ENCODE measurements at places on chromosomes 2 and 18.
A peak's percentile ranks its signal among the peaks of the same experiment; 100 is the strongest.

- DNase-seq: no peak
Measured at GRCh38 chr2:186445506-186445905, 40.6 kb upstream of the ZC3H15 start.

DNA sequence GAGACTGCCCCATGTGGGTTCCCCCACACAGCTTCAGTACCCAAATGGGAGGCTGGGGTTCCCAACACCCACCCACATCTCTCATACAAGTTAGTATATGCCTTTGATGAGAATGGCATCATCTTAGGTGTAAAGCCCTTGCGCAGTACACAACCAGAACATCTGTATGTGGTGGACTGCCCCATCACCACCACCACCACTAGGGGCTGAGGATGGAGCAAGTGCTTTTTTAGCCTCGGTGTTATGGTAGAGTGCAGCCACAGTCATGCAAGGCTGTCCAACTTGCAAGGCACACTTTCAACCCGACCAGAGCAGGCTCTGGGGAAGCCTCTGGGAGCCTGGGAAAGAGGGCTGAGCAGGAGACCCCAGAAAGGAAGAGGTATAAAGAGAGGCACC, 241.2 kb downstream of the TFCP2L1 start:
- no peak for DNase-seq

- DNase-seq: peak; percentile 67
Measured at GRCh38 chr2:11863513-11864328, 117.3 kb downstream of the LPIN1 start.

DNA sequence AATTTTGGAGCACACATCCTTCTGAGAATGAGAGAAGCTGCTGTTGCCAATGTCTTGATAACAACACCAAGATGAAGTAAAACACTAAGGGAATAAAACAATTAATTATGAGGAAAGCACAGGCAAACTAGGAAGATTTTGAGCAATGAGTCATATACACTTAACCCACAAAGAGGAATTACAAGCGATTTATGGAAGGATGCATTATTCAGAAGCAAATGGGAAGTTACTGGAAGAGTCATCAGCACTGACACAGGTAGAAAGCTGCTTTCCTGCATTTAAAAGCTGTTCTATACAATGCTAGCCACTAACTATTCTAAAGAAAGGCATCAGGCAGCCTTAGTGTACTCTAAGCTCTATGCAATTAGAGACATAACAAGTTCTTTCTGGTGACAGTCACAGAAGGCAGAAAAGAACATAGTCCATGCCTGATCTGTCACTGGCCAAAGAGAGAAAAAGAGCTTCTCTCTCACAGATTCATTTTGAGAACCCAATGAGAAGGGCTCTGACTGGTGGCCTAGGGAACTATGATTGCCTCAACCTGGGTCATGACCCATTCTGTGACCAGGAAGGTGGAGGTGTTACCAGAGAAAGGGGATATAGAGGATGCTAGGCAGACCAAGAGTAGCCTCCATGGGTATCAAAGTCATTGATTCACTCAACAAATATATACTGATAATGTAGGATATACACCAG, 45.4 kb downstream of the M1AP start:
- no peak for DNase-seq

DNA sequence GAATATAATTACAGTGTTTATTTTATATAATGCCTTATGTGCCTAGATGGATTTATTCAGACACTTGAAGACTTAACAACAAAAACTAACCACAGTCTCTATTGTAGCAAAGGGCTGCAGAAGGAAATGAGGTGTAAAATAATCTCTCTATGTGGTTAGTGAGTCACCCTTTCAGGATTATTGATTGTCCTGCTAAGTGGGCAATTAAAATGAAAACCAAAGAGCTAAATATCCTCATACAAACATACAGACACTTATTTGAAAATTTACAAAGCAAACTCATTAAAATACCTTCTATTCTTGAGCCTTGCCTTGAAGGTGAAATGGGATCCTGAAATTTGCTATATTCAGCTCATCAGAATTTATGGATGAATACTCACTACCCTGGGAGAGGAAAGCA, 27.7 kb upstream of the DCC start:
- DNase-seq: no peak

- no peak for DNase-seq
Measured at GRCh38 chr2:71930049-71930681, 217.5 kb downstream of the CYP26B1 start.

- DNase-seq: no peak
Measured at GRCh38 chr2:60557486-60557864, 4.0 kb upstream of the BCL11A start.

DNA sequence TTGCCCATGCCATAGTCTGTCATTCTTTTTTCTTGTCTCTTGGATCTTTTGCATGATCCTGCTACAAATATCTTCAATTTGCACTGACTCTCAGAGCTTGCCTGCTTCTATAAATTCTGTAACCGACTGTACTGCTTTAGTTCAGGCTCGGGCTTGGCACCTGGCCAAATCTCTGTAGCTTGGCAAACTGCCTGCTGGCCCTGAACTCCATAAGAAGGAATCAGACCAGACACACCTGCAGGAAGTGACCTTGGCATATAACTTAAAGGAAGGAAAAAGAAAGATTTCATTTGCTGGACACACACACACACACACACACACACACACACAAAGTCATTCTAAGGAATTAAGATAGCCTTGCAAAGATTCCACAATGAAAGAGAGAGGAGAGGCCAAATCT, 291.2 kb upstream of the DDX18 start:
- no peak for DNase-seq

GRCh38 chr2:64792300-64792699, 138.6 kb upstream of the SERTAD2 start:
- no peak for DNase-seq

DNA sequence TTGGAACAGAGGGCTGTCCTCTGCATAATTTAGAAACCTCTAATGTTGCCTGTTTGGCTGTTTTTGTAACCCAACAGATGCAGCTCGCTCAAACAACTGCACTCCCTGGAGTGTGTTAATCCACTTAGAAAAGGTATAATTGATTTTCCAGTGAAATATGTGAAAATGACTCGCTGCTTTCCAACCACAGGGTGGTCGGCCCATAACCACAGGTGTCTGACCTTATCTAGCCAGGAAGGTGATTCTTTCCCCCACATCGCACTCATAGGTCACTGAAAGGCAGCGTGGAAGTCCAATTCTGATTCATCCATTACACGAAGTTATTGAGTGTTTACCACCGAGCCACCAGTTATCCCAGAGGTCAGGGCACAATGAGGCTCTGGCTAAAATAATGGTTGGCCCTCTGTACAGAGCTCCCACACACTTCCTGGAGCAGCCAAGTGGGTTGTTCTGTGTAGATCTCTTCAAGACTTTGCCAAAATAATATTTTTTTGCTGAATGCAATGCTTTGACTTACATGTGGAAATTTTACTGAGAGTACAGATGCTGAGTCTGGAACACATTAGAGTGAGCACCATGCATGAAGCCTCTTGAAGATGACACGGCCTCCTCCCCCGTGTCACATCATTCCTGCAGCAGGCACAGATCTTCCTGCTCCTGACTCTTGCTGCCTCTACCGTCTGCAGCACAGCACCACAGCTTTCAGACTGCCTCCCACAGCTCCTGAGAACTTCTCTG, 396.2 kb downstream of the ZNF516 start:
- no peak for DNase-seq

GRCh38 chr2:173511357-173511756, 156.7 kb downstream of the CDCA7 start:
- DNase-seq: no peak
